ENCODE measurements at places on chromosomes 16 and 17.
A peak's percentile ranks its signal among the peaks of the same experiment; 100 is the strongest.

DNA sequence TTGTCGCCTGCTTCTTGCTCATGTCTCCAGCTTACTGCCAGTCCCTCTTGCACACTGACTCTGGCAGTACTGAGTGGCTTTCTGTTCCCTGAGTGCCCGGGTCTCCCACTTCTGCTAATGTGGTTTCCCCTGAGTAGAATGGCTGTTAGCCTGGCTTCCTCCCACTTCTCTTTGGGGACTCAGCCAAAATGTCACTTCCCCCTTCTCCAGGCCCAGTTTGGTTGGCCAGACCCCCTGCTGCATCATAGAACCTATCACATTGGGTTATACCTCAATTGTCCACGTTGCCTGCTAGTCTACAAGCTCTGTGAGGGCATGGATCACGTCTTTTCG is 304.4 kb downstream of the HS3ST3B1 start:
- no peak for DNase-seq

DNA sequence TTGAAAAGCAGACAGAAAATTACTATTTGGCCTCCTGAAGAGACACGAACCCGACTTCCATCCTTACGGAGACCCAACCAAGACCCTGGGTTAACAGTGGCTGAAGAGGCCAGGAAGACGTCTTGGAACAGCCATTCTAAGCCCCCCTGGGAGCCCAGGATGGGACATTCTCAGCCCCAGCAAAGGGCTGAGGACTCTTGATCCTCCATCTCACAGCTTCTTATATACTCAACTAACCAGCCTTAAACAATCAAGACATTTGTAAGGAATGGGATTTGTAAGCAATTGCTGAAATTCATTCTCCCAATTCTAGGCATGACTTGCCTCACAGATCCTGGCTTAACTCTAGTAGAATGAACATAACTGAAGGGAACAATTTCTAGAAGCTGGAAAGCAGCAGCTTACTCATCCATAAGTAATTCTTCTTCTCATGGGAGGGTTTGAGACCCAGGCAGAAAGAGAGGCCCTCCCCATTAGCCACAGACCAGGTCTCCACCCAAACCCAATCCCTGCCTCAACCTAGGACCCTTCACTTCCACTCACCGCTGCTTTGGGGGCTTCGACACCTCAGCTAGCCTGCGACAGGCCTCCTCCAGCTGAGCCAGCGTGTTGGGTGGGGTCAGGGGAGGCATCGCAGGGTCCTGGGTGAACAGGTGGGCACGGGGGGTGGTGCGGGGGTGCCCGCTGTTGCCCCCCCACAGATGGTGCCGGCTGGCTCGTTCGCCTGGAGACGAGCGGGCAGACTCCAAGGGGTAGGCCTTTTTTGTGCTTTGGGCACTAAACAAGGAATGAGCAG is 25.5 kb downstream of the AXIN2 start:
- DNase-seq: no peak

DNA sequence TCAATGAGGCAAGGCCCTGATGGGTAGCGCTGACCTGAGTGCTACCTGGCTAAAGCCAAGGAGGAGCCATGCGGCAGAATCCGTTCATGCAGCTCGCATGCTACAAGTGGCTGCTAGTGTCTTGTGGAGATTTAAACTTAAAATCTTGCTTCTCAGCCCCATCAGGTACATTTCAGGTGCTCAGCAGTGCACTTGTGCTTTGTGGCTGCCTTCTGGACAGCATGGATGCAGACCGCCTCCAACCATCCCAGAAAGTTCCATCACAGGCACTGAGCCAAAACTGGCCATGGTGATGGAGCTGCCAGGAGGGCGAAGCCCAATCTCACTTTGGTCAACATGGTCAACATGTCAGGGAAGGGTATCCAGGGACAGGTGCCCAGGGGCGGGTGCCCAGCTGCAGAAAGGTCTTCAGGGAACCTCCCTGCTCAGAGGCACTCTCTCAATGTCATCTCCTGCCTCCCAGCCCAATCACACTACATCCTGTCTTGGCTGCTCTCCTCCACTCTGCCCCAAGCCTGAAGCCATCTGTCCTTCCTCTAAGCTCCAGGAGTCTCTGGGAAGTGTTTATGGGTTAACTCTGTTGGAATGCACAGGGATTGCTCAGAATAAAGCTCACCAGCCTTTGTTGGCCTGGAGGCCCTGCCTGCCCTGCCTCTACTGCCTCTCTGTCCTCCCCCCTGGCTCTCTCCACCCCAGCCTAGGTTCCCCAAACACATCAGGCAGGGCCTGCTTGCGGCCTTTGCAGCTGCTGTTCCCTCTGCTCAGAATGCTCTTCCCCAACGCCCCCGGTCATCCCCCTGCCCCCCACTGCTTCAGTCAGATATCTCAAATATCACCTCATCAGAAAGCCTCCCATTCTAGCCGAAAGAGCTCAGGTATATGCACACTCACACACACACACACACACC is 18.3 kb upstream of the TNFRSF13B start:
- no peak for DNase-seq

DNA sequence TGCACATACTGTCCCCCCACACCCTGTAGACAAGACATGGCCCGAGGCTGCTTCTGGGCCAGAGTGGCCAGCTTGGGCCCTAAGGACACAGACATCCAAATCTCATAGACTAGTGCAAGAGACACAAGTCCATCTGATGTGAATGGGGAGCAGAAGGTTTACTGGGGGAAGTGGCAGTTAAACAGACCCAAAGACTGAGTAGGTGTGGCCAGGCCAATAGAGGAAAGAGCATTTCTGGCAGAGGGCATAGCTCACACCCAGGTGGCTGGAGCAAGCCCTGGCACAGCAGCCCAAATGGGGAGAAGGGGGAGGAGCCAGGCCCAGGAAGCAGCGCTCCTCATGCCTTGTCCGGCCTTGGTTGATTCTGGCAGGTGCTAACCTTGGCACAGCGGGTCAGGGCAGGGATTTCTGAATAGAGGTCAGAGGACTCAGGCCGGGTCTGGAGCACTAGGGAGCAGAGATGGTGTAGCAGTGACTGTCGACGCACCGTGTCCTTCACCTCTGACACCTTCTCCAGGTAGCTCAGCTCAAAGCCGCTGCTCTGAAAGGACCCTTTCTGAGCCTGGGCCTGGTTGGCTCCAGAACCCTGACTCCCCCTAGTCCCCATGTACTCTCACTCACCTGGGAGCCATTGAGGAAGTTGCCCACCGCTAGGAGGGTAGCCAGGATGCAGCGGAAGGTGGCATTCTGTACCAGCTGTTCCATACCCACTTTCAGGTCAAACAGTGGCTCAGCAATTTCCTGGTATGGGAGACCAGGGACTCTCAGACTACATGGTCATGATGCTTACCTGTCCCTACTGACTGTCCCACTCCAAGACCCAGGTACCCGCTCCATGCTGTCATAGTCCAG is 4.1 kb downstream of the TMEM208 start:
- DNase-seq: no peak

DNA sequence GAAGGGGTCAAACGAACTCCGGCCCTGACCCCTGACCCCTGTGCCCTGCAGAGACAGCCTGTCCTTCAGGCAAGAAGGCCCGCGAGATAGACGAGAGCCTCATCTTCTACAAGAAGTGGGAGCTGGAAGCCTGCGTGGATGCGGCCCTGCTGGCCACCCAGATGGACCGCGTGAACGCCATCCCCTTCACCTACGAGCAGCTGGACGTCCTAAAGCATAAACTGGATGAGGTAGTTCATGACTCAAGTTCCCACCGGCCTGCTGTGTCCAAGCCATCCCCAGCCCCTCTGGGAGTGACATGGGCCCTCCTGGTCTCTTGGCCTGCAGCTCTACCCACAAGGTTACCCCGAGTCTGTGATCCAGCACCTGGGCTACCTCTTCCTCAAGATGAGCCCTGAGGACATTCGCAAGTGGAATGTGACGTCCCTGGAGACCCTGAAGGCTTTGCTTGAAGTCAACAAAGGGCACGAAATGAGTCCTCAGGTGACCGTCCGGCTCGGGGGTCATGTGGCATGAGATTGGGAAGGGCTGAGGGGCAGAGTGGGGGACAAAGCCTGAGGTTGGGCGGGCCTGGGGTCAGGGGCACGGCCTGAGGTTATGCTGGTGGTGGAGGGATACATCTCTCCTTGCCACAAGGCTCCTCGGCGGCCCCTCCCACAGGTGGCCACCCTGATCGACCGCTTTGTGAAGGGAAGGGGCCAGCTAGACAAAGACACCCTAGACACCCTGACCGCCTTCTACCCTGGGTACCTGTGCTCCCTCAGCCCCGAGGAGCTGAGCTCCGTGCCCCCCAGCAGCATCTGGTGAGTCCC is 5.7 kb downstream of the MSLN start:
- no peak for DNase-seq

DNA sequence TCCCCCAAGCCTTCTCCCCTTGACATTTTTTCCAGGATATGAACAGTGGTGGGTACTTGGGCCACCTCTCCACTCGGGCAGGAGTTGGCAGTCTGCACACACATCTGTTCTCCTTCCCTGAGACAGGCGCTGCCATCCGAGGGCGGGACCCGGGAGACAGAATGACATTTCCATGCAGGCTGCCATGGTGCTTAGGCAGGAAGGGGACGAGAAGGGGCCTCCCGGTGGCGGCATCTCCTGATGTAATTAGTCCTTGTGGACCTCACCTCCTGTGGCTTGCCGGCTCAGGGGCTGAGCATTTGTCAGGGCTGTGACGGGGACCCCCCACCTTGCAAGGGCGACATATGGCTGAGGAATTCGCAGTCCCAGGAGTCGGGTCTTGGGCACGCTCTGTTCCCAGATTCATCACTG is 197.2 kb downstream of the FOXL1 start:
- no peak for DNase-seq

DNA sequence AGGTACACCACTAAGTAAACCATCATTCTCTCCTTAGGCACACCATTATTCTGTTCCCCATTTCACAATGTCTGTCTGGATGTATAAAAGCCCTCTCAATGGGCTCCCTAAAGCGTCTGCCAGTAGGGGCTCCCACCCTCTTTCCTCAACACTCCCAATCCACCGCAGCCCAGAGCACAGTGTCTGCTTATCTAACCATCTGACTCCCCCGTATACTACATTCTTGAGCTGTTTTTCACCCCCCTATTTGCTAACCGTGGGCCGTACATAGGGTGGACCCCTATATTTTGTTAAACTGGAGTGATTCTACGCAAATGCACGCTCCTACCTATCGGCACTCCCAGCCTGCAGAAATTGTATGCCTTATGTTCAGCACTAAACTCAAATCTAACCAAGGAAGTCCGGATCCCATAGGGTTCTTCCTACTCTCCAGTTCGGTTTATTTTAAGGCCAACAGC is 685 bp upstream of the PSMD3 start:
- no peak for DNase-seq

GRCh38 chr16:64910356-64910755 is 211.5 kb downstream of the CDH11 start:
- DNase-seq: no peak

DNA sequence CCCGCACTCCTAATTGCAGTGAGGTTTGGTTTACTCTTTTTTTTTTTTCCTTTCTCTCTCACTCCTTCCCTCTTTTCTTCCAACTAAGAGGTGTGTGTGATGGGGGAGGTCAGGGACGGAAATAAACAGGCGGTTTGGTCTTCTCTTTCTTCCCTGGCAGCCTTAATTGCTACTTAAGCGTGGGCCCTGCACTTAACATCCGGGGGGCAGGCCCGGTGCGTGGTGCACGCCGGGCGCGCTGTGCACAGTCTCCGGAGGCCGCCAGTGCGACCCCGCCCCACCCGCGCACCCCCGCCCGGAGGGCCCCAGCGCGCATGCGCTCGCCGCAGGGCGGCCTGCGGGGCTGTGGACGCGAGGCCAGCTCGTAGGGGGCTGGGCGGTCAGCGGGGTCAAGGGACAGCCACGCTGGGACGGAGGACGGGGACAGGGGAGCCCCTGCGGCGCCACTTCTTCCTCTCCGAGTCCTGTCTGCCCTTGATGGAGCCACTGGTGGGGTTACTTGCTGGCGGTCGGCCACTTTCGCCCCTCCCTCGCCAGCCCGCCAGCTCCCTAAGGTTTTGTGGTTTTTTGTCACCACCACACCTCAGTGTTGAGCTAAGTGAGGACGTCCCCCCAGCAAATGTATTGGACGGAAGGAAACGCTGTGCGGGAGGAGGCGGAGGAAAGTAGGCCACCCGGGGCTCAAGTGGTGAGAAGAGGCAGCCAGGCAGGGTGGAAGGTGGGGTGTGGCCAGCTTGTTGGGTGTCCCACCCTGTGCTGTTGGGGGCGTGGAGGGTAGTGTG is 120.9 kb downstream of the MRM1 start:
- DNase-seq: peak; percentile 55

DNA sequence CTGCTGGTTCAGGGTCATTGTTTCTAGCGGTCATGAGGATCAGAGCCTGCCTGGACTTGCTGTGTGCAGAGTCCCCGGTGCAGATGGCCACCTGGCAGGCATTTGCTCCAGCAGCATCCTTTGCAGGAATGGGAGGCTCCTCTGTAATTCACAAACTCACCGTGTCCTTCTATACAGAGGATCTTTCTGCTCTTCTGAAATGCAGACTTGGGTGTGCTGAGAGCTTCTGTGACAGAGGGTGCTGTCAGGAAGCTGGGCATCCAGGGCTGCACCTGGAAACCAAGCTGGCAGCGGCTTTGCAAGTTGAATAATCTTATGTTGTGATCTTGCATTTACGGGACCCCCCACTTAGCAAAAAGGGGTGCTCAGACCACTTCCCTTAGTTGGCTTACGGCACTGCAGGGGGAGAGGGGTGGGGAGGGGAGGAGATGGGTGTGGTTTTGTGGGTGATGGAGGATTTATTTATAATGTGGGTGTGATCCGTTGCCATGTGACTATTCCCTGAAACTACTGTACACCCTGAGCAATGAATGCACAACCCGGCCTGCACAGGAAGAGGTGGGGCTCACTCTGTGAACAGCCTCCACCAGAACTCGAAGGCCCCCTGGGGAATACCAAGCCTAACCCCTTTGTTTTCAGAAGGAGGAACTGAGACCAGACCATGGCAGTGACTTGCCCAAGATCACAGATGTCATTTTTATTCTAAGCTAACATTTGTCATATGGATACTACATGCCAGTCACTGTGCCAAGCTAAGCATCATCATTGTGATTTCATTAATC is 178.3 kb downstream of the PRKCB start:
- DNase-seq: peak; percentile 27

DNA sequence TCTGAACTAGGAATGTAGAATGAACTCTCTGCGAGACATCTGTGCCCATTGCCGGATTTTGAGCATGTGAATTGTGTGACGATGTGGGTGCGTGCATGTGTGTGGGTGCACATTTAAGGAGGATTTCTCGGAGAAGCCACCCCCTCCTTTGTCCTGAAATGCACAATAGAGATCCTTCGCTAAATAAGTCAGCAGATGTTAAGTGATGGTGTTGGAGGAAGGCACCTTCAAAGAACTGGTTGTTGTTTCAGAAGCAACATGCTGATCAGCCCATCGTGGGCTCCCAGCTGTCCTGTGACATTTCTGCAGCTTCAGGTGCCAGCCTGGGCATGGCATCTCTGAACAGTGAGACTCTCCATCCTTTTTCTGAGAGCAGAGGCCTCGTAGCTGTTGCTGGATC is 194.9 kb downstream of the MSI2 start:
- no peak for DNase-seq

All from stimulated activated CD8-positive, alpha-beta memory T cell treated with anti-CD3 and anti-CD28 coated beads, Interleukin-4, amount 100 ng/mL, for 1 hour (primary cell).